Activated T-cell treated with anti-CD3 and anti-CD28 coated beads, Interleukin-2, amount 50 U/mL, for 72 hours (primary cell): ENCODE measurements at places on chromosomes 16 and 17. TPM values are rescaled to one million over a fixed set of nuclear protein-coding genes. Genes with fewer than 3 reads are reported as not detected.

ITGAD gene
- 0.05 TPM for total RNA-seq

CMTM1 gene
- 14.4 TPM for total RNA-seq

GLIS2 gene
- total RNA-seq, result 1.3 TPM

PFAS gene
- total RNA-seq, result 59.9 TPM

FBXW10B gene
- total RNA-seq, result 1.5 TPM

CBFA2T3 gene
- total RNA-seq, result 1.7 TPM

TBC1D26 gene
- not detected for total RNA-seq

SCNN1B gene
- not detected for total RNA-seq

TERB1 gene
- total RNA-seq, result not detected

NPIPB4 gene
- 211 TPM for total RNA-seq

PMFBP1 gene
- total RNA-seq, result 2.6 TPM

PLA2G10 gene
- total RNA-seq, result not detected

CCL1 gene
- total RNA-seq, result not detected

TMEM238L gene
- not detected for total RNA-seq

NLGN2 gene
- 17.4 TPM for total RNA-seq

ANKRD40CL gene
- total RNA-seq, result not detected

KIF2B gene
- total RNA-seq, result not detected

NOXO1 gene
- total RNA-seq, result 1.8 TPM
